Amygdala (tissue), 56 donors: ENCODE measurements at places on chromosomes 6 and 20.

DNA sequence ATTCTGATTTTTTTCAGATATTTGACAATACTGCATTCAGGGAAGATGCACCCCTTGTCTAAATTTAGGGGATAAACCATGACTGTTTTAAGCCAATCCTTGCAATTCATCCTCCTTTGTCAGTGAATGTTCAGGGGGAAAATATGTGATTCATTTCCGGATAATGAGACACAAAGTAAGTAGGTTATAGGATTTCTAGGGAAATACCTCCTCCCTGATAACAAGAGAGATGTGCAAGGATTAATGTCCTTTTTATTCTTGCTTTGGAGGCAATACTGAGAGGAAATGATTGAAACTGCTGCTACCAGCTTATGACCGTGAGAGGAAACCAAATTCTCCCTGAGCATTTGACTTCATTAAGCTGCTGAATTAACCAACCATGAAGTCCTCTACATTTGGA is 161.3 kb upstream of the EYA4 start:
- no peak for DNase-seq

GRCh38 chr6:26412954-26413353 is 10.9 kb downstream of the BTN3A1 start:
- DNase-seq: no peak

DNA sequence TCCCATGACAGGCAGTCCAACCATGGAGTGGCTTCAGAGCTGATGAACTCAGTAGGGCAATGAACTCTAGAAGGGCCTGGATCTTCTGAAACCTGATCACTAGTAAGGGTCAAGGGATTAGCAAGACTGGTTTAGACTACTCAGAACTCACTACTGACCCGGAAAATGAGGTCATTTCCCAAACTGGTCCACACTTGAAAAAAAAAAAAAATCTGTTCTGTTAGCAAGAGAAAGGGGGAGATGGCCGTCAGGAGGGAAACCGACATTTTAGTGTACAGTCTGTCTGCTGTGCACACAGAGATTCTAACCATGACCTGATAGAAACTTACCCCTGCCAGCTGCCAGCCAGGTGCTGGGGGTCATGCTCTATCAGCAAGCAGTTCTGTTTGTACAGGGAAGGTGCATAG is 262.4 kb upstream of the AGPAT4 start:
- no peak for DNase-seq

GRCh38 chr6:105318660-105319059 is 84.2 kb downstream of the PREP start:
- no peak for DNase-seq

- no peak for DNase-seq
These were observed 215.2 kb downstream of the NFATC2 start for GRCh38 chr20:51327251-51327841.

DNA sequence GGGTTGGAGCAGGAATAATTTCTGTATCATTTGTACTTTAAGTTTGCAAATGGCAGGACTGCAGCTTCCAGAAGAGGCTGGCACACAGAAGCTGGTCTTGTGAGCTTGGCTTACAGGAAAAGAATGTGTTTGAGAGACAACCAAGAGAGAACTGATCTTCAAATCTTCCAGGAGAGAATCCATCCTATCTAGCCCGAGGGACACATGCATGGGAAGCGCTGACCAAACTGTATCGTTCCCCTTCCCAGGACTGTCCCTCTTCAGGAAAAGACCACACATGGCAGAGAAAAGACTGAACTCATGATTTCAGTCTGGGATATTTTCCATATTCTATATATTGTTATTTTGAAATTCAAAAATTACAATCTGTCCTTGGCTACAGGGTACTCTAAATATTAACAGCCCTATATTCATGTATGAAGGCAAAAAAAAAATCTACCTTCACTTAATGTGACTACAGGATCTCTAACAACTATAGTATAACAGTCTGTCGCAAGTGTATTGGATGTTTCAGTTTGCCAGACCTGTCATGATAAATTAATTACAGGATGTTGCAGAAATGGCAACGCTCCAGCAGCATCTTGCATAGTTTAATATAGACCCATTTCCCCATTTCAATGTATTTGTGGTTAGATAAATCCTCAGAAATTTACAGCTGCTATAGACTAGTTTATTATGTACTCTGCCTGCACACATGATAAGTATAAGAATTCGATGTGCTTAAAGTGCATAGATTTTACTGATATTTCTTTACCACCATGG is 99.4 kb downstream of the MYB start:
- no peak for DNase-seq

- no peak for DNase-seq
These were observed 2.0 kb downstream of the DOK5 start for GRCh38 chr20:54477191-54477955.

DNA sequence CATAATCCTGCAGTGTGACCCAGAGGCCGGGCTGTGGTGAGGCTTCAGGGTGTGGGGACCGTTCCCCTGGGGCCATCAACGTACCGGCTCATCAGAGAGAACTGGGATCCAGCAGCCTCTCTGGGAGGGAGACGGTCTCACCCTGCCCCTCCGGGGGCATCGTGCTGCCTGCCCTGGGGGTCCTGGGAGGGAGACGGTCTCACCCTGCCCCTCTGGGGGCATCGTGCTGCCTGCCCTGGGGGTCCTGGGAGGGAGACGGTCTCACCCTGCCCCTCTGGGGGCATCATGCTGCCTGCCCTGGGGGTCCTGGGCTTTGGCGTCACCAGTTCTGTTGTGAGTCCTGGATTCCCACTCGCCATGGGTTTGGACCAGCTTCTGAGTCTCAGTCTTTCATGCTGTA is 17.1 kb downstream of the SMOC2 start:
- no peak for DNase-seq

DNA sequence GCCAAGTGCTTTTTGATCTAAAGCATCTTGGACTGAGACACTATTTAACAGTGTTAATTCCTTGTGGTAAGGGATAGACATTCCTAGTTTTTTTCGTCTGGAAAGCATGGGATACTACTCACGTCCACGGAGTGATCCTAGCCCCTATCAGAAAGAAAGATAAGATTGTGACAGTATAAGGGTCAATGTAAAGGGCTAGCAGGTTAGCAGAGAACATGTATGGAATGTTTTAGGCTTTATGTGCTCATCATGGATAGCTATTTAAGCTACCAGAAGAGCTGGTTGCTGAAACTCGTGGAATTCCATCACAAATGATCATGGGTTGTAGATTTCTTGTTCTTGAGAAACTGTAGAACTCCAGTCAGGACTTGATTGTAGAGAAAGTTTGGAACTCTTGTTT is 32.1 kb downstream of the CYB5R4 start:
- no peak for DNase-seq

DNA sequence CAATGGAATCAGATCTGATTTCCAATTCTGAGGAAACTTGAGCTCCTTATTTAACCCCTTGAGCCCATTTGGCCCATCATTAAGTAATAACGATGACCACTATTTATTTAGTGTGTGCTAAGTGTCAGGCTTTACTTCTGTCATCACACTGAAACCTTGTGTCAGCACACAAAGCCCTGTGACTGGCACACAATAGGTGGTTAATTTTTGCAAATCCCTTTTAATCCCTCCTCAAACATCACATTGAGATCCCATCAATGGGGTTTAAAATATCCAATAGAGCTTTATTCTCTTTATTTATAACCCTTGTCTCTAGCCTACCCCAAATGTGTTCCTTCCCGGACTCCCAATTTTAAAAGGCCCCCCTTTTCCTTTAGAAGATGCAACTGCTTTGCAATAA is 656.8 kb upstream of the CHD6 start:
- no peak for DNase-seq

GRCh38 chr6:21522143-21522747 is 71.3 kb upstream of the SOX4 start:
- no peak for DNase-seq

- no peak for DNase-seq
These were observed 88.0 kb upstream of the SOX4 start for GRCh38 chr6:21505574-21505990.

DNA sequence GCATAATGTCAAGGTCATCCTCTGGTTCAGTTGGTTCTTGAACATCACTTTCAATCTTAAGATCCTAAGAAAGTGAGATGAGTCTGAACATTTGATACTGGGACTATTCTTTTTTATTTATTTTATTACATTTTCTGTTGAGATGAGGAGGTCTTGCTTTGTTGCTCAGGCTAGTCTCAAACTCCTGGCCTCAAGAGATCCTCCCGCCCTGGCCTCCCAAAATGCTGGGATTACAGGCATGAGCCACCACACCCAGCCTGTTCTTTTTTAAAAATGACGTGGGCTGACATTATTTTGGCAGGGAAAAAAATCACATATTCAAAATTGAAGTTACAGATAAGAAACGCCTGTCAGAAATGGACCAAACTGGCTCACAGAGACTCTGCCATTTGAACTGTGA is 13.5 kb downstream of the EIF2S2 start:
- no peak for DNase-seq

DNA sequence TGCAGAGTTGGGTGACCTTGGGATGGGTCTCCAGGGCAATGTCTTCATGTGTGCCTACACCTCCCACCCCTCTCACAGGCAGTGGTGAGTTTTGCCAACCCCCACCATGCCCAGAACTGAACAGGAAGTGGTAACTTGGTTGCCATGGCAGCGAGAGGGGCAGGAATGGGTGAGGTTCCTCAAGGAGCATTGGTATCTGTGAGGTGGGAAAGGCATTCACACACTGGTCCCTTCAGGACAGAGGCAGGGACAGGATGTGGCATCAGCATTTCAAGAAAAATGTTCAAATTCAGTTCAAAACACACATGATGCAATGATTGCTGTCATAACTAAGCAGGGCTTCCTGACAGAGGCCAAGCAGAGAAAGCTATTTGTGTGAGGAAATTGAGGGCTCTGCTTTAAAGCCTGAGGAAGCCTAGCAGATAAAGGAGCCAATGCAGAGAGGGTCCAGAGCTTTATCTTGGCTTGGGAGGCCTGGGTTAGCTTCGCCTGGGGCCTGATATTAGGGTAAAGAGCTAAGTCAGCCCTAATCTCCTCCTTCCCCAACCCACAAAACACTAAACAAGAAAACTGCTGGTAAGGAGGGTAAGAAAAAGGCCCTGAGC is 551 bp downstream of the TREML2 start:
- no peak for DNase-seq

GRCh38 chr6:96651816-96652215 is 88.9 kb downstream of the FHL5 start:
- DNase-seq: no peak

GRCh38 chr6:322940-323729 is 30.8 kb downstream of the DUSP22 start:
- DNase-seq: no peak

GRCh38 chr6:138309695-138310094 is 68.0 kb upstream of the SMIM28 start:
- DNase-seq: no peak

DNA sequence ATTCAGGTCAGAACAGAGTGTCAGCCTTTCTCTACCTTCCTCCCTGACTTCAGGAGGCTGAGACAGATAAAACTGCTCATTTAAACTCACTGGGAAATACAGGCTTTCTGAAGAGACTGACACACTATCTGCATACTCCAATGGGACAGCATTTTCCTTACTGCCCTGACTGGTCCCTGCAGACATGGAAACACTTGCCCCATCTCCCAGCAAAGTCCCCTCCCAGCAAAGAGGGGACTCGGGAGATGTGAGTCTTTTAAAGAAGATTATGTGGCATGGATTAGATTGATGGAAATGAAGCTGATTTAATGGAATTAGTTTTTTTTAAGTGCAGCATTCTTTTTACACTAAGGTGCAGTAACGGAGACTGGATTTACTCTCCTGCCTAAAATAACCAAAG is 90.8 kb downstream of the CFAP61 start:
- DNase-seq: no peak

GRCh38 chr6:88262332-88262731 is 96.2 kb upstream of the CNR1 start:
- DNase-seq: no peak

DNA sequence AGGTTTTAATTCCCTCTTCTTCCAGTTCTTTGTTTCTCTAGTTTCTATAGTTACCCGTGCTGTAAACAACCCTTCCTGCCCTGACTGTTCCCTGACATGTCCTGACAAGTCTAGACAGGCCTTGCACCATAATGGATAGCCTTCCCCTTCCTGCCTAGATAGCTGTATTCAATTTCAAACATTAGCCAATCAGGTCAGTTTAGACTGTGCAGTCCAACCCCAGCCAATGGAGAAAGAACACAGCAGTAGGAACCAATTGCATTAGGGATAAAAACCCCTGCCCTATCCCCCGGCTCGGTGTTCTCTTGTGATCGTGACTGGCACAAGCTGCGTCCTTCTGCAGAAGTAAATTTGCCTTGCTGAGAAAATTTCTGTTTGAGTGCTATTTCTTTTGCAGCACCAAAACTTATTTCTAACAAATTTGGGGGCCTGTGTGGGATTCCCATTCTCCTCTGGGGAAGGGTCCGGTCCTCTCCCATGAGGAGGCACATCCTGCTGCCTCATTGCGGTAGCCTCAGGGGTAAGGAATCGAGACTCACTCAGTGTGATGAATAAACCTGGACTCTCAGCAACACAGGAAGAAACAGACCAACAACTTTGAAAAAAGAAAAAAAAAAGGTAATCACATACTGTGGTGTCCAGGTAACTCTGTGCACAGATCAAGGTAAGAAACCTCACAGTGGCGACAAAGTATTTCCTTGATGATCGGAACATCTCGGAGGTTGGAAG is 248.7 kb upstream of the ECI2 start:
- DNase-seq: no peak

DNA sequence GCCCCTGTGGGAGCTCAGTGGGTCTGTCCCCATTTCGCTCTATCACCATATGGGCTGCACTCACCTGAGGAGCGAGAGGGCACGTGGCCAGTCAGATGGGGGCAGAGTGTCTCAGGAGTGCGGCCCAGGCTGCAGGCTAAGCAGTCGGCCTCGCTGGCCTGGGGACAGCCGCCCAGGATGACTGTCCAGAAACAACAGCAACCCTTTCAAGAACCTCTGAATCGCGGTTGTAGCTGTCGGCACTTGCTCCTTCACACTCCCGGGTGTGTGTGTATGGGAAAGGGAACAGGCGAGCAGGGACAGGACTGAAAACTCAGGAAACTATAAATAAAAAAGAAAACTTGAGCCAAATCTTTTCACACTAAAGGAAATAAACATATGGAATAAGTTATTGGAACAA is 63.1 kb downstream of the TFAP2A start:
- DNase-seq: no peak

DNA sequence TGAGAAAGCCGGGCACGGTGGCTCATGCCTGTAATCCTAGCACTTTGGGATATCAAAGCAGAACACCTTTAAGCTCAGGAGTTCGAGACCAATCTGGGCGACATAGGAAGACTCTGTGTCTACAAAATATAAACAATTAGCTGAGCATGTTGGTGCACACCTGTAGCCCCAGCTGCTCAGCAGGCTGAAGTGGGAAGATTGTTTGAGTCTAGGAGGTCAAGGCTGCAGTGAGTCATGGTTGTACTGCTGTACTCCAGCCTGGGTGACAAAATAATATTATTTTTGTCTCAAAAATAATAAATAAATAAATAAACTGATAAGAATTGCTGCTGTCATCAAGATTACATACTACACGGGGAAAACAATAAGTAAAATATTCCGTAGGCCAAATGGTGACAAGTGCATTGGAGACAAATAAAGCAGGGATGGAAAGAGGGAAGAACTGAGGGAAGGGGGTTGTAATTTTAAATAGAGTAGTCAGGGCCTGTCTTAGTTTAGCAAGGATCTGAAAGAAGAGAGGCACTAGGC is 14.0 kb upstream of the TOP1 start:
- DNase-seq: no peak
